ENCODE measurements at places on chromosomes 4 and X. TPM values are rescaled to one million over a fixed set of nuclear protein-coding genes. Genes with fewer than 3 reads are reported as not detected.

ARAP2 gene
- total RNA-seq = 0.33 TPM

PF4V1 gene
- not detected for total RNA-seq

MAGED1 gene
- total RNA-seq = 77.5 TPM

ADGRA3 gene
- 4.5 TPM for total RNA-seq

CT45A5 gene
- total RNA-seq = not detected

PRDM8 gene
- 0.53 TPM for total RNA-seq

MSN gene
- 799 TPM for total RNA-seq

MMRN1 gene
- 82.0 TPM for total RNA-seq

CFAP99 gene
- not detected for total RNA-seq

ITM2A gene
- total RNA-seq = 247 TPM

Data from mammary microvascular endothelial cell (primary cell).